NCI-H446 (cell line): ENCODE measurements at places on chromosomes 2 and 18.

DNA sequence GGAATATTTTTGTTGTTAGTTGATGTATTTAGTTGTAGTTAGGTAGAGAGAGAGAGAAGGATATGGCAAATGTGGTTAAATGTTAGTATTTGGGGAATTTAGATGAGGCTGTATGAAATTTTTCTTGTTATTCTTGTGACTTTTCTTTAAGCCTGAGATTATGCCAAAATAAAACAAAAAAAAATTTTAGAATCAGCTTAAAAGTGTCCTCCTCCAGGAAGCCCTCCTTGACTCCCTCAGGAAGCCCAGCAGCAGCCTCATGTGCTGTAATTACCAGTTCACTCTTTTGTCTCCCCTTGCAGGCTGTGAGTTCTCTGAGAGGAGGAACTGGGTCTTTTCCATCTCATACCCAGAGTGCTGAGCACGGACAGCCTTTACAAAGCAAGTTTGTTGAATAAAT lies 243.5 kb downstream of the TFCP2L1 start:
- DNase-seq, result no peak

GRCh38 chr18:51250458-51251024 lies 53.1 kb upstream of the MEX3C start:
- DNase-seq, result no peak

GRCh38 chr2:72276356-72276755 lies 128.7 kb upstream of the CYP26B1 start:
- DNase-seq, result no peak

DNA sequence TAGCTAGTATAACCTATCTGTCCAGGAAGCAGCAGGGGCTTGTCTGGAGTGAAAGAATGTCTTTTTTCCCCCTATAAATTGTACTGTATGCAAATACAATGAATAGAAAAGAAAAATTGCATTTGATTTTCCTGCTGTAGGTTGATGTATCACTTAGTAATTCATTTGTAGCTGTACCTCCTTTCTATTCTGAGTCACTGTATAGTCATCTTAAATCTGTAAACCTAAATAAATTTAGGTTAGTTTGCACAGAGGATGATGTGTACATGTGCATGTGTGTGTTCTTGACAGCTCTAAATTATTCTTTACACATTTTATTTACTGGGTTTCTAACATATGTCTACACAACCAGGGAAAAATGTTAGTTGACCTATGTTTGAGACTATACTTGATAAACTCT lies 478.7 kb upstream of the CNTNAP5 start:
- no peak for DNase-seq

DNA sequence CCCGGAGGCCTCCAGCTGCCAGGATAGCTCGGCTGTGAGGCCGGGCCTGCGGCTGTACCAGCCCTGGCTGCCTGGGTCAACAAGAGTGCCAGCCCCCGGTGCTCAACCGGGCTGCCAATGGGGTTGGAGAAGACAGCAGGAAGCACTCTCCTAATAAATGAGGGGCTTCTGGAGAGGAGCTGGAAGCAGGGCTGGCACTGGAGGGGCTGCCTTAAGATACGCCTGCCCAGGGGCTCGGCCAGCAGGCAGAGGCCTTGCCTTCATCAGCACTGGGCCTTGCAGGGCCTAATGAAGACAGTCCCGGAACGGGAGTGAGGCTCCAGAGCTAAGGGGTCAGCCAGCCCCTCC lies 73.6 kb downstream of the TEX51 start:
- DNase-seq, result no peak

GRCh38 chr2:119449521-119449920 lies 17.9 kb downstream of the TMEM37 start:
- DNase-seq, result no peak

DNA sequence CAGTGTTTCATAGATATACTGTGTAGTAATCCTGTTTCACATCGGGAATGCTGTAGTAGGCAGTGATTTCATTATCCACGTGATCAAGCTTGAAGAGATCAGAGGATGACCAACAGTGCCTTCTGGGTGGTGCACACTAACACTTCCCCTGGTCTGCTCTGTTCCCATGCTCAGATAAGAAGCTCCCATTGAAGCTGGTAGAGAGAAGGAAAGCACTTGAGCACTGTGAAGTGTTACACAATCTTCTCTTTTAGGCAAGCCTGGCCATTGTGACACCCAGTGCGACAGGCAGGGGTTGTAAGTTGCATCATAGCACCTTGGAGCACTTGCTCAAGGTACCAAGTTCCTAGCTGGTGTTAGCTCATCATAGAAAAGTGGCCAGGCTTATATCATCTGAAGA lies 30.6 kb upstream of the GPD2 start:
- no peak for DNase-seq

- DNase-seq, result no peak
Observed at GRCh38 chr18:45775743-45776142, 49.7 kb upstream of the SIGLEC15 start.

- no peak for DNase-seq
Observed at GRCh38 chr2:32773448-32773808, 145.6 kb downstream of the TTC27 start.

- DNase-seq, result no peak
Observed at GRCh38 chr2:15626967-15627366, 35.3 kb downstream of the DDX1 start.
